ENCODE measurements at places on chromosomes 7 and 10.

- no peak for DNase-seq
Observed at GRCh38 chr10:129525401-129525801, 58.4 kb downstream of the MGMT start.

- DNase-seq, result no peak
Observed at GRCh38 chr10:70984986-70985722, 96.8 kb upstream of the PCBD1 start.

GRCh38 chr7:151981223-151981622 lies 25.0 kb downstream of the GALNTL5 start:
- DNase-seq, result no peak

- no peak for DNase-seq
Observed at GRCh38 chr10:77877441-77878344, 48.9 kb downstream of the DLG5 start.

GRCh38 chr7:78563191-78563590 lies 764.6 kb downstream of the PHTF2 start:
- DNase-seq, result no peak

GRCh38 chr7:99255463-99255862 lies 17.2 kb upstream of the MYH16 start:
- no peak for DNase-seq

All from NCI-H446 (cell line).